ENCODE measurements at places on chromosomes 4 and X.
A peak's percentile ranks its signal among the peaks of the same experiment; 100 is the strongest.

GRCh38 chr4:76588274-76588673 lies 153.2 kb downstream of the SHROOM3 start:
- no peak for DNase-seq

GRCh38 chr4:5292101-5292500 lies 240.8 kb downstream of the STK32B start:
- no peak for DNase-seq

GRCh38 chr4:155908187-155909139 lies 5.0 kb downstream of the TDO2 start:
- DNase-seq = no peak

- DNase-seq = no peak
Observed at GRCh38 chr4:66130042-66130441, 459.8 kb upstream of the EPHA5 start.

- DNase-seq = no peak
Observed at GRCh38 chrX:85544609-85545008, 165.1 kb upstream of the POF1B start.

DNA sequence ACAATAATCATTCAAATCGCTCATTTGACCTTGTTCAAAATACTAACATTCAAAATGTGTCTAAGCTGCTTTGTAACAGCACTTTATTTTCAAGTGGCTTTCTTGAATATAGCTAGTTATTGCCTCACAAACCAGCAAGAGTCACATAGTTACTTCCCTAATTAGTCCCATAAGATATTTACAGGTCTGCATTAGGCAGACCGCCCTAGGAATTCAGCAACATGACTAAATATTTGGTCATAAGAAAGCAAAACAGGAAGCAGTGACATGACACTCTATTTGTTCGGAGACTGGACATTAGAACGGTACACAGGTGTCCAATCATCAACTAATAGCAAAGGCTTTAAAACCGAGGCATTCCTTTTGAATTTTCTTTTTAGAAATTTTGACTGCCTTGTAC lies 262.0 kb downstream of the COL25A1 start:
- DNase-seq = no peak

GRCh38 chrX:7219153-7219705 lies 71.3 kb upstream of the PUDP start:
- DNase-seq = no peak

DNA sequence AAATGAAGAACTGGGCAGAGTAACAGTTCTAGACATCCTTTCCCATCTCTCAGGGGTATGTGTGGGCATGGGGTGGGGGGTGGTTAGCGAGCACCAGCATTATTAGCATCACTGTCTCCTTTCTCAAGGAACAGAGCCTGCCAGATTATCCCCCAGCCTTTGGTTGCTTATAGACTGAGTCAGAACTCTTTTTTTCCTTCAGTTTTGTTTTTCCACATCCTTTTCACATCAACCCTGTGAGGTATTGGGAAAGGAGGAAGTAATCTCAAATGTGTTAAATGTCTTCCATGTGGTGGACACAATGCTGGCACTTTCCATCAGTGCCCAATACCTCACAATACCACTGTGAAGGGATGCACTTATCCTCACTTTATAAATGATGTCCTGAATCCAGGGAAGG lies 3.1 kb upstream of the FGF16 start:
- no peak for DNase-seq

DNA sequence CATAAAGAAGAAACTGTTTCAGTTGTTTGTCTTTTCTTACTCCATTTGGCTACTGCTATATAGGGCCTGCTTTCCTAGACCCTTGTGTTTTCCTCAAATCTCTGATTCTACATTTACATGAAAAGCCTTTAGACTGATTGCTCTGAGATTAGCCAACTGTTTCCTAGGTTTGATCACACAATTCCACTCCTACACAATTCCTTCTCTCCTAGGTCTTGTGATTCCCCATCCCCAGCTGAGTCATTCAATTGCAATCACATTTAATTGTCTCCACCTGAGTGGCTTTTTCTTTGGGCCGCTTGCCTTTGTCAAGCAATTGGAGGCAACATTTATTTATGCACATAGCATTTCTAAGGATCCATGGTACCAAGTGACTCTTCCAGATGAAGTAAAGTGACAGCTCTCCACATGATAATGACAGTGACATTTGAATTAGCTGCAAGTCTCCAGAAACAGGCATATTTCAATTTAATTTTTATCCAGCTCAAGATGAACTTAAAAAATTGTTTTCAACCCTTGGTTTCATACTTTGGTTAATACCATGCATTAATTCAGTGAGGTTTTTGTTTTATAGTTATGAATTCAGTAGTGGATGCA lies 35.8 kb downstream of the ATXN3L start:
- DNase-seq = no peak

DNA sequence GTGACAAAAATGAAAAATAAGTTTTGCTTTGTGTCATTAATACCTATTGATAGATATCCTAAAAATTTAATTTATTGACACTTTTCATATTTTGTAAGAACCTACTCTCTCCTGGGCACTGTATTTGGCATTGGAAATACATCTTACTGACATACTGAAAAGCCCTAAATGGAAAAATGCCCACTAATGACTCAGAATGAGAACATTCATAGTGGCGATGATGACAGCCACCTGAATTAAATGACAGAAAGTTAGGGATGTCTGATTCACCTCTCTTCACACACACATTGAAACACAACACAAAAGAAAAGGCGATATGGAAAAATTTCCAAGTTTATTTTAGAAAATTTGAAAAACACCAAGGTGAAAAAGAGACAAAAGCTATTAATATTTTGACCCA lies 992.3 kb downstream of the STPG2 start:
- no peak for DNase-seq

- no peak for DNase-seq
Observed at GRCh38 chr4:71148545-71148944, 155.1 kb downstream of the DCK start.

DNA sequence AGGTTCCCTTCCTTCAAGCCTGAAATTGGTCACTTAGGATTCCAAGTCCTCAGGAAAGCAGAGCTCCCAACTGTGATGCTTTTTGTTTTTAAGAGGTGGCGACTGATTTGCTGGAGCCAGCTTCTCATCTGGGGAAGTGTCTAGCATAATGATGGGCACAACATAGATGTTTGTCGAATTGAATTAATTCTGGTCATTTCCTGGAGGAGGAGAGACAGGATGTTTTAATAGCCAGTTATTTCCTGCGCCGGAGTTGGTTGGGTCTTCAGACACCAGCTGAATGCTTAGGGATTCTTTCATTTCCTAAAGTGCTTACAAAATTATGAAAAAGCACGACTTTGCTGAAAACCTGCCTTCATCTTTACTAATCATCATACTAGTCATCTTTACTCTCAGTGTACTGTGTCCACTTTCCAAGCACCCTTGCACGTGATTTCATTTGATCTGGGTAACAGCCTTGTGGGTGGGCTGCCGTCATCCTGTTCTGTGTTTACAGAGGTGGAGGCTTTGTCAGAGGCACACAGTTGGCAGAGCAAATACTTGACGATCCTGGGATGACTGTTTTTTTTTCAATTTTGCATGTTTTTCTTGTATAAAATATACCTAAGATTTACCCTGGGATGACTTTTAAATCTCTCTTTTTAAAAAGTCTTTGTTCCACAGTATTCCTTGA lies 49.5 kb downstream of the RGS12 start:
- DNase-seq = peak; percentile 38

DNA sequence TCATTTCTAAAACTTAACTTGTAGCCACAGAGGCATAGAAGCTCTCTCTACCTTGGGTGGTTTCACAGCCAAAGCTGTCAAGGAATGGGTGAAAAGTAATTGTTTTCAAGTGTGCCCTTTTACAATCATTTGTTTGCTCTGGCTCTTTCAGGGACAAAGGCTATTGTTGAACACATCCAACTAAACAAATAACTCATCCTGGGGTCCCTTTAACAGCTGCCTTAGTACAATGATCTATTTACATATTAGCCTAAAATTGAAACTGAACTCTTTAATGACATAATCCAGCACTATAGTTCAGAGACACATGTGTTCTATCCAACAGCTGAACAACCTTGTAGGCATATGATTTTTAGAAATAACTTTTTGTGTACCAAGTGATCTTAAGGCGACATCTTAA lies 3.7 kb downstream of the HHIP start:
- no peak for DNase-seq

- DNase-seq = no peak
Observed at GRCh38 chr4:76003620-76004019, 3.7 kb downstream of the CXCL9 start.

- DNase-seq = no peak
Observed at GRCh38 chr4:83179205-83179604, 64.7 kb upstream of the PLAC8 start.

- no peak for DNase-seq
Observed at GRCh38 chr4:8439168-8439567, 1.4 kb downstream of the ACOX3 start.

DNA sequence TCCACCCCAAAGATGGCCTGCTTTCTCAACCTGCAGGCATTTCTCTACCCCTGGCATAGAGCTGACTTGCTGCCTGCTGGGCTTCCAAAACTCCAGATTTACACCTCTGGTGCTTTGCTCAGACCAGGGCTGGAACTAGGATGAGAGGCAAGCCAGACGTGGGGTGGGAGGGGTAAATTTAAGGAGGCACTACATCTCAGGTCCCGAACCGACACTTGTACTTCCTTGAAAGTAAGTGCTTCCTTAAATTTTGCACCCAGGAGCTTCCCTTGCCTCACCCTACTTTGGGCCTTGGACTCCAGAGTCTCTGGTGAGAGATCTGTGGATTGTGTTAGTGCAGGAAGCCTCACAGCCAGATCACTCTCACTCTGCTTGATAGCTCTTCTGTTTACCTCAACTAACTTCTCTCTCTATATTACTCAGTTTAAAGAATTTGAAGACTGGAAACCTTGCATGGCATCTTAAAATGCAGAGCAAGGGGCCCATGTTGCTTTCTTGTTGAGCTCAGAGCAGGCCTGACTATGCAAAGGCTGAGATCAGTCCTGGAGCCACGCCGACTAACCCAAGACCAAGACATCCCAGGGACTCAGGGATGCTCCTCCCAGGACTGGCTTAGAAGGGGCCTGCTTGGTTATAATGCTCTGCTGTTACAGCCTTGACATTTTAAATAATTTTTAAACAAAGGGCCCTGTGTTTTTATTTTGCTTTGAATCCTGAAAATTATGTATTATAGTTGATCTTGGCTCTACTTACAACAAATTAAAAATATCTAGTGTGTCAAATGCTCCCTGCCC lies 145.0 kb upstream of the LEF1 start:
- no peak for DNase-seq

DNA sequence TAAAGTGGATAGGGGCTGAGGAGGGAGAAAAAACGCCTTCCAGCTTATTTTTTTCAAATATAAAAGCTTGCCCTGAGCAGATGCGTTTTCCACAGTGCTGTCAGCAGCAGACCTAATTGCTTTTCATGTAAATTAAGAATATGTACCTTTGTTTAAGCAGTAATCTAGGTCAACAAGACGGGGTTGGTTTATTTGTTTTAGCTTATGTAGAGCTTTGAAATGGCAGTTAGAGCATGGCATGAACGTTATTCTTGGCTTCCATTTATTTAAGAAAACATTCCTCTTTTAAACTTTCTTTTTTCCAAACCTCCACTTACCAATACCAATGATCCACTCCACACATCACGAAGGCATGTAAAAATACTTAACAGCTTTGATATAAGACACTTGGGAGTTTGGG lies 220.3 kb upstream of the TENM3 start:
- no peak for DNase-seq

DNA sequence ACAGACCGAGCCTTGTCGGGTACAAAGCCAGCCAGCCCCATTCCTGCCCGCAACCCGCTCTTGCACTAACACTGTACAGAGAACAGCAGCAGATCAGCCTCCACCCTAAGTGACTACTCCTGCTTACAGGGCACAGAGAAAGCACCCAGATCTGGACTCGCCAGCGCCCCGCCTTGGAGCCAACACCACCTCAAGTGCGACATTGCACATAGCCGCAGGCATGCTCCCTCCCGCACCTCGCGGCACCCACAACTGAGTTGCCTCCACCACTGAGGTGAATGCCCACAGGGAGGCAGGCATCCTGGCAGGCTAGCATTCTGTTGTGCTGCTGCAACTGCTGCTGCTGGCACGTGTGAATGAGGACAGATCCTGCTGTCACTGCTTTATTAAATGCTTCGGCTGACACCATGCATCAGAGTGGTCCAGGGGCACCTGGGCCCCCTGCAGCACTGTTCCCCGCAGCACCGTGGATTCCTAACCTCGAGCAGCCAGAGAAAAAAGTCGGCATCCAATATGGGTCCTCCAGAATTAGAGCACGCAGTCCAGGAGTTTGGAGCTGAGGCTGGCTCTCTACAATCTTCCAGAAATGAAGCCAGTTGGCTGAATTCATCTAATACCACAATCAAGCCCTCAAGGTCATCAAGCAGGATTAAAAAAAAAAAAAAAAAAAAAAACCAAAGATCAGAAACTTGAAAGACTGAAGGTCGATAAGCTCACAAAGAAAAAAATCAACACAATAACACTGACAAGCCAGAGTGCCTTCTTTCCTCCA lies 352.9 kb downstream of the GASK1B start:
- no peak for DNase-seq

DNA sequence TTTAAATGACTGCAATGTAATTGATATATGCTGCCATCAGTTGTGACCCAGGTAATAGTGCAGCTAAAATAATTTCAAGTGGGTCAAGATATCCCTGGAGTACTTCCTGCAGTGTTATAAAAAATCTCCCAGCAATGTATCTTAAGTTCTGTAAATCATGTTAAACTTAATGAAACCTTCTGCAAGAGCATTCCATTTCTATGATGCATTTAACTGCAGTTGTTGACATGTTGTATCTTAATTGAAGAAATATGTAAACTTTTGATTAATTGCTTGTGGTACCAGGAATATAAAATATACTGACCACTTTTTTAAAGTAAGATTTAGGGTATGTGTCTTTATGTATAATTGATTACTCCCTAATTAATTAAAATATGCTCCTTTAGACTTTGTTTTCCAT lies 213.6 kb downstream of the AFF2 start:
- DNase-seq = no peak

GRCh38 chrX:41705680-41706374 lies 17.1 kb downstream of the GPR34 start:
- no peak for DNase-seq
